Left cardiac atrium (tissue), 4 donors: ENCODE measurements at places on chromosomes 2 and 18.

- no peak for DNase-seq
These were observed 59.4 kb downstream of the STK39 start for GRCh38 chr2:168188002-168188401.

- no peak for DNase-seq
These were observed 84.6 kb downstream of the MTA3 start for GRCh38 chr2:42653039-42653438.

DNA sequence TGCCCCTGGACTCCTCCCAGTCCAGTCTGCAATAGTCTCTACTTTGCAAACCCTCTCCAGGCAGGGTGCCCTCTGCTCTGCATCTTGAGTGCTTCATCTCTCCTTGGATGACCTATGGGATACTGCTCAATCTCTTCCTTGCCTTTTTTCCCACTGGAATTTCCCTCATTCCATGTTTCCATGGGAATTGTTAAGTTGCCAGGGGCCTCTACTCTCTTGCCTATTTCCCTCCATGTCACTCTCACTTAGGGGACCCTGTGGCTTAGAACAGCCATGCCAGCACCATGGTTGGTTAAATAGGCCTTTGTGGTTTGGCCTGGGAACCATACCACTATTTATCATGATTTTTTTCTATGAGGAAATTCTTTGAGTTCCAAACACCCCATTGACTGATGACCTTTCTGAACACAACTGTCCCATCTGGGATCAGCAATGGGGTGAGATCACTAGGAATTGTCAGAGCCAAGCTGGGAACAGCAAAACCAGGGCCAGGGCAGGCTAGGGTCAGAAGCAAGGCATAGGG lies 91.4 kb upstream of the RBMS1 start:
- no peak for DNase-seq

GRCh38 chr2:43266711-43267111 lies 40.3 kb upstream of the ZFP36L2 start:
- peak; percentile 70 for DNase-seq

DNA sequence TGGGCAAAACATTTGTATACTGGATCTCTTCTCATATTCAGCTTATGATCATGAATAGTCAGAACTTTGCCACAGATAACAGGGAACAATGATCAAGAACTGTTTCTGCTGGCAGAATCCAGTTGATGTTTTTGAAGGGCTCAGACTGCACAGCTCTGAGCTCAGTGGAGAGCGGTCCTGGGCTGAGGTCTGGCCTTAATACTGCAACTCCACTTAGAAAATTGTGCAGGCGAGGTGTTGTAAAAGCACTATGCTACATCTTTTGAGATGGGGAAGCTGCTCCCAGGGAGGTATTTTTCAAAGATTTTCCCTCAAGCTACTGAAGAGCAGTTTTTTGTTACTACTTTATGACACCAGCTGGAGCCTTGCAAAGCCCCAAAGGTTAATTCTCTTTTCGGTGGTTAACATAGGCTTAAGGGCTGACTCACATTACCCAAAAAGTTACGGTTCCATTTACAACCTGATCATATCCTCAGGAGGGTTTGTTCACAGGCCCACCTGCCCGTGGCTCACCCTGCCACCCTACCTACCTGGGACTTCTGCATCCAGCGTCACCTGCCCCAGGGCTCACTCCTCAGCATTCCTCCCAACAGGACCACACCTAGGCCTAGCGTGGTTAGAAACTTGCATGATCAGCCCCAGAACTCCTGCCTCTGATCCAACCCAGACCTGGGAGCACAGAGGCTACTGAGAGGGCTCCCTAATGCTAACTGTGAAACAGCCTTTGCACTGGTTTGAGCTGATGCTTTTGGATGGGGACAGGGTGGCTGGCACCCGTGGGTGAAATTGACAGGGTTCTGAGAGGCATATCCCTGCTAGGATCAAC lies 114.4 kb downstream of the NCK2 start:
- no peak for DNase-seq

DNA sequence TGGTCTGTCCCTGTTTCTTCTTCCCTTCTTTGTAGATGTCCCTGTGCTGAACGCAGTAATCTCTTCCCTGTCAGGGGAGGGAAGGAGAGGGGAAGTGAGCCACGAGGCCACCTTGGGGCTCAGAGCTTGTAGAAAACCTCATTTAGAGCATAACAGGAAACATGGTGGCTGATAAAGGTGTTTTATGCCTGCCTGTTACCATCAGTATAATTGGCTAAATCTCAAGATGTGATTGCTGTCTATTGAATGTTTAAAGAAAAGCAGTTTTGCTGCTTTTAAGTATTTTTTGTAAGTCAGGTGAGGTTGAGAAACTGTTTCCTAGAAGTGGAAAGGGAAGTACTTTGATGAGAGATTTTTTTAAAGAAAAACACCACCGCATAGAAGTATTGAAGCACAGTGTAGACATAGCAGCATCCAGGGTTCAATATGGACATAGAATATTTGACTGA lies 59.7 kb upstream of the PDK1 start:
- no peak for DNase-seq

GRCh38 chr2:231533777-231534125 lies 3.5 kb upstream of the NMUR1 start:
- no peak for DNase-seq

GRCh38 chr18:49059028-49059834 lies 108.5 kb upstream of the SMAD7 start:
- DNase-seq = no peak

GRCh38 chr2:102508863-102509262 lies 35.8 kb downstream of the SLC9A4 start:
- DNase-seq = no peak

GRCh38 chr2:226011716-226012450 lies 612.4 kb downstream of the NYAP2 start:
- no peak for DNase-seq

DNA sequence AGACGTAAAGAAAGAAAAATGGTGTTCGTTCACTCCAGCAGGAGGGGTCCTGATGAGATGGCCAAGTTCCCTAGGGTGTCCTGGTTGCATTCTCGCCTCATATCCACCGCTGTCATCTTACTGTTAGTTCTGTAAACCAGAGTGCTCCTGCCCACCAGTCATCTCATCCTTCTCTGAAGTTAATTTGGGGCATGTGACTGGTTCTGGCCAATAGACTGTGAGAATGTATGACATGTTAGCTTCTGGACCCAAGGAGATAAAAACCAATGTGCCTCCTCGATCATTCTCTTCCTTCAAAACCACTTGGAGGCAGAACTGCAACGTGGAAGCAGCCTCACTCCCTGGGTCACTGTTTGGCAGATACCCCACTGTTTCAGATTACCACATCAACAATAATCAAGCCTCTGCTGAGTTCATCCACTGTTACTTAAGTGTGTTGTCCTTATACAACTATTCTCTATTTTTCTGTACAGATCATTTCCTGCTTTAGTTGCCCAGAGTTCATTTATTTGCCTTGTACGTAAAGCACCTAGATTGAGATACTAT lies 759.1 kb downstream of the TSN start:
- DNase-seq = no peak

GRCh38 chr2:20999906-21000645 lies 43.8 kb downstream of the APOB start:
- no peak for DNase-seq

DNA sequence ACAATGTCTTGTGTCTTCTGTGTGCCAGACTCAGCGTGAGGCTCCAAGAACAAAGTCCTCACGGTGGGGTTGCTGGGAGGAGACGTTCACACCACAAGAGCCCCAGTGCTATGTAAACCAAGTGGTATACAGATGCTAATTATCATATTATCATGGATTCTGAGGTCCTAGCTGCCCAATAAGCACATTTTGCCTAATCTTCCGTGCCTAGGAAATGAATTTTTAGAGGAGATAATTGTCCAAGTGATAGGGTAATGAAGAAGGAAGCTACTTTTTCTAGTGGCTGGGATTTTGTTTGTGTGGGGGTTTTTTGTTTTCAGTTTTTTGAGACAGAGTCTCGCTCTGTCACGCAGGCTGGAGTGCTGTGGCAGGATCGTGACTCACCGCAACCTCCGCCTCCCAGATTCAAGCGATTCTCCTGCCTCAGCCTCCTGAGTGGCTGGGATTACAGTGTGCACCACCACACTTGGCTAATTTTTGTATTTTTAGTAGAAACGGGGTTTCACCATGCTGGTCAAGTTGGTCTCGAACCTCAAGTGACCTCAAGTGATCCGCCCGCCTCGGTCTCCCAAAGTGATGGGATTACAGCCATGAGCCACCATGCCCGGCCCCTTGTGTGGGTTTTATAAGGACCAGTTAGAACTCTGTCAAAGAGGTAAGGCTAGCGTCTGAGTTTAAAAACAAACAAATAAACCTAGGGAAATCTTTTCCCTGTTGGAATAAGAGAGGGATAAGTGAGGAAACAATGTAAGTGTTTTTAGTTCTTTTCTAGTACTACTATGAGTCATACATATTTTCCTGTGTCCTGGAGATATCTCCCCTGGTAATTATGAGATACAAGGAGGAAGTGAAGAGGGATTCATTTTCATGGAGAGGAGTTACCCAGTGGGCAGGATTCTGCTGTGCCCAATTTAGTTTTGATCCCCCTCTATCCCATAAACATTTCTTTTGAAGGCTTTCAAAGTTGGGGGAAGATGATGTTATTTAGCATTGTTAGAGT lies 9.5 kb upstream of the SMAD7 start:
- no peak for DNase-seq

GRCh38 chr18:76368976-76369375 lies 126.1 kb downstream of the ZNF516 start:
- no peak for DNase-seq

GRCh38 chr18:57475408-57475807 lies 40.2 kb downstream of the ONECUT2 start:
- DNase-seq = no peak

DNA sequence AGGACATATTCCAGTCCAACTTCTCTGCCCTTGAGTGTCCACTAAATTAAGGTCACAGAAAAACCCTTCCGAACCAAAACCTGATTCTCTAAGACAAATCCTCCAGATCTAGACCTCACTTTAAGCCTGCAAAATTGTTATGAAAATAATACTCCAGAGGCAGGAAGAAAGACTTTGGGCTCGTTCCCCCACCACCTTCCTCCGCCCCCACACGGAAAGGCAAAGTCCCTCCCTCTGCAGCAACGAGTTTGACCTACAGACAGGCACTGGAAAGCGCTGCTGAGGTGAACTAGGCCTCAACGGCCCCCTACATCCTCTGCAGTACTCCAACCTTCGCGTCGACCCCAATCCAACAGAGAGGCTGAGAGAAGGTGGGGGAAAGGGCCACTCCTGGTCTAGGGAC lies 808 bp downstream of the ATP5MC3 start:
- DNase-seq = peak; percentile 54

GRCh38 chr2:29518010-29518409 lies 402.8 kb downstream of the CLIP4 start:
- no peak for DNase-seq

GRCh38 chr2:158923180-158923594 lies 45.3 kb upstream of the TANC1 start:
- no peak for DNase-seq

- no peak for DNase-seq
These were observed 433 bp upstream of the MFF start for GRCh38 chr2:227324642-227324994.

DNA sequence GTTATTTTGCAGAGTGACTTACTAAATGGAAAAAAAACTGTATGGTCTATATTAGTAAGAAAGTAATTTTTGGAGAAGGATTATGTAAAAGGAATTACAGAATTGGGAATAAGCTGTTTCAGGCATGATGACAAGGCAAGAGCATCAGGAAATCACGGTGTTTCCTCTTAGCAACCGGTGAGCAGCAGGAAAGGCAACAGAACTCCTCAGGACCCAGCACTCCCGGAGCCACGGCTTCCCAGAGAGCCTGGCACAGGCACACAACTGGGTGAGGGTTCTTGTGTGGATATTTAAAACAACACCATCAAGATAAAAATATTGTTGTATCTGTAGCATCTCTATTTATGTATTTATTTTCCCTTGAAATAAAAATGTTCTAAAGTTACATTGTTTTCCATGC lies 34.4 kb downstream of the CYP27C1 start:
- no peak for DNase-seq

DNA sequence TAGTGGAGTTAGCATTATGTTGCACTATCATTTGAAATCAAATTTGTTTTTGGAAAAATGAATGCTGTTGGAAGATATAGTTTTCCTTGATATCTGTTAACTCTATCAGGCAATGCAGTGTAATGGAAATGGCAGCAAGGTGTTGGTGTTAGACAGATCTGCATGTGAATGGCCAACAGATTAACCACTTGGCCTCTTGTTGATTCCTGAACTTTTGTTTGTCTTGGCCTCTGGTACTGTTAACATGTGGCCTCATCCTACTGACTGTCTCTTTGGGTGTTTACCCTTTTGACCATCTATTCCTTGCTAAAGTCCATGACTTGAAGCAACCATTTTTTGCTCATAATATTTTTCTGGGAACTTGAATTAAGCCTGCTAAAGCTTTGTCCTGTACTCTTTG lies 110.2 kb upstream of the CDH2 start:
- DNase-seq = no peak

DNA sequence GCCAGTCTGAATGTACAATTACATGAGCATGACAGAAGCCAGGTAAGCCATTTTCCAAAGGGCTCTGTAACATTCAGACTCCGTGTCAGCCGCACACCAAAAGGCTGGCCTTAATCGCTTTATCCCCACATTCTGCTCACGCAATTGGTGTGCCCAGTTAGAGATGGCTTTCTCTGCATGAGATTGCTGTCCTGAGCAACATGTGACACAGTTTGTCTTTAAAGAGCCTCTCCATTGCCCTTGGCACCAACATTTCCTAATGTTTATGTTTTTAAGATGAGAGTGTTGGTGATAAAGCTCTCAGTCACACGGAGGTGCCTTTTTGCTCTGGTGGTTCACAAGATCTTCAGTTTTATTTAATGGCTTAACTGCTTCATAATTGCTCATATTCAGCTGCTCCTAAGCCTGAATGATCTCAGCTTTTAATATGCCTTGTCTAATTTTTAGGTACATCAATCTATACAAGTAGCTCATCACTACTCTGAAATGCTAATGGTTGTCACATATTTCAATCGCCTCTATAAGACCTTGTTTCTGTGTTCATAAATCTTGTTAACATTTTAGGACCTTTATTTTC lies 164.8 kb upstream of the ACVR2A start:
- DNase-seq = no peak

GRCh38 chr18:32346671-32347070 lies 124.0 kb downstream of the GAREM1 start:
- no peak for DNase-seq

GRCh38 chr2:24984912-24985311 lies 13.2 kb upstream of the DNAJC27 start:
- DNase-seq = peak; percentile 64

GRCh38 chr18:46364048-46364447 lies 259.9 kb downstream of the HAUS1 start:
- DNase-seq = no peak

GRCh38 chr2:26570083-26570430 lies 71.1 kb downstream of the CIB4 start:
- DNase-seq = peak; percentile 7
